ENCODE measurements at places on chromosomes 6 and 20.

DNA sequence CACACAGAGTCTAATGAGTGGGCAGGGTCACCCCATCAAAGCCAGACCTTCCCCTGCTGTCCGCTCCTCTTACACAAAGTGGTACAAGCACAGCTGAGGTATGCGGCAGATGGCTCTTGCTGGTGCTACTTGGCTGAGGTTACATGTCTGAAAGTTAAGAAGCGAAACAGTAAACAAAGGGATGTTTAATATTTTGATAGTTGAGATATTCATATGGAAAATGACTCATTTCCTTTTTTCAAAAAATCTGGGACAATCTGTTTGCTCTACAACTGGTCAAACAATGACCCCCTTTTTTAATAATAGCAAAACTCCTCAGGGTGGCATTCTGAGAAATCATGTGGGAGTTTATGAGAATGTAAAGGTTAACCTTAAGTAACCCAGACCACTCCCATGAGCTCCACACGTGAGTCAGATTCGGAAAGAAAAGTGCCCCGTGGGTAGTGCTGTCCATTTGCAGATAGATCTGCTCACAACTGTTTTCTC, 245.3 kb downstream of the TBXT start:
- no peak for DNase-seq

- DNase-seq = no peak
Measured at GRCh38 chr6:142030115-142030619, 102.6 kb upstream of the GJE1 start.

- no peak for DNase-seq
Measured at GRCh38 chr20:45301824-45302271, 4.8 kb upstream of the RBPJL start.

GRCh38 chr6:34928695-34929094, 39.6 kb downstream of the ANKS1A start:
- no peak for DNase-seq

GRCh38 chr6:37826188-37826587, 6.7 kb downstream of the ZFAND3 start:
- DNase-seq = no peak

DNA sequence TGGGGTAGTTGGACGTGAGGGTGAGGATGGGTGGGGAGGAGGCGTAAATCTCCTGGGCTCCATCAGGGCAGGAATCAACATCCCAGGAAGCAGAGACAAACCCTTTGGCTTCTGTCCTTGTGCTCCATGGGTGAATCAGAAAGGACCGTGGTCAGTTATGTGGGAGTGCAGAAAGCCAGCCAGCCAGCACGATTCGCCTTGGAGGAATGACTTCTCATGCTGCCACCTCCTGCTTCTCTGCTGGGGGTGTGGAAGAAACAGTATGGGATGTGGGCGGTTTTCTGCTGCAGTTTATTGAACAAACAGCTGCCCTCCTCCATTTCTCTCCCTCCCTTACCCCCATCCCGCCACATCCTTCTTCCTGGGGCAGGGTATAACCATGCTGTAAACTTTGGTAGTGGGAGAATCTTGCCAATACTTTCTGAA, 214.5 kb downstream of the SOX4 start:
- DNase-seq = no peak

DNA sequence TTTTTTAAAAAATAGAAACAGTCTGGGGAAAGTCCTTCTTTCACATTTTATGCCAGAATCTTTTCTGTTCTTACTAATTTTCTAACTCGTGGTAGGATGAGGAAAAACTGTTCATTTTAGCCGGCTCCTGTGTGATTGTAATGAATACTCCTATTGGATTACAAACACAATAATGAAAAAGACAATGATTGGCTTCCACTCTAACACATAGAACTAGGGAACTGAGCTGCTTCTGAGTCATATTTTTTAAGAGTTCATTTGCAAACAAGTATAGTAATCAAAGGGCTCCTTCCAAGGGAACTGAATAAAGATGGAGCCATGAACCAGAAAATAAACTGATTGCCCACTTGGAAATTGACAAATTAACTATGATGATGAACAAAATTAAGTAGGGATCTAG, 265.3 kb upstream of the TCF21 start:
- DNase-seq = no peak

GRCh38 chr20:32358883-32359632, 927 bp downstream of the ASXL1 start:
- no peak for DNase-seq

- DNase-seq = no peak
Measured at GRCh38 chr6:135128268-135128914, 52.7 kb upstream of the MYB start.

DNA sequence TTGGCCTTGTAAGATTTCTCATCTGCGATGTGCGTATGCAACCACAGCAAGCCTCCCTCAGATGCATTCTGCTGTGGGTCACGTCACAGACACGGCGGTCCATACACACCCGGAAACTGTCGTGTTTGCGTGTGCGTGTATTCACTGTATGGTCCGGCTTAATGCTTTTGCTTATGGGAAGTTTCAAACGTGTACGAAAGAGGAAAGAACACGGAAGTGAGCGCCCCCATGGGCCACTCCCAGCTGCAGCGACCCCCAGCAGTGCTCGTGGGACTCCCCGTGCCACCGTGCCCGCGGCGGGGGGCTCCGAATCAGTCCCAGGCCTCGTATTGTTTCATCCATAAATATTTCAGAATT, 10.2 kb downstream of the DLL1 start:
- DNase-seq = no peak

GRCh38 chr6:35417979-35418661, 34.0 kb upstream of the FANCE start:
- DNase-seq = no peak

DNA sequence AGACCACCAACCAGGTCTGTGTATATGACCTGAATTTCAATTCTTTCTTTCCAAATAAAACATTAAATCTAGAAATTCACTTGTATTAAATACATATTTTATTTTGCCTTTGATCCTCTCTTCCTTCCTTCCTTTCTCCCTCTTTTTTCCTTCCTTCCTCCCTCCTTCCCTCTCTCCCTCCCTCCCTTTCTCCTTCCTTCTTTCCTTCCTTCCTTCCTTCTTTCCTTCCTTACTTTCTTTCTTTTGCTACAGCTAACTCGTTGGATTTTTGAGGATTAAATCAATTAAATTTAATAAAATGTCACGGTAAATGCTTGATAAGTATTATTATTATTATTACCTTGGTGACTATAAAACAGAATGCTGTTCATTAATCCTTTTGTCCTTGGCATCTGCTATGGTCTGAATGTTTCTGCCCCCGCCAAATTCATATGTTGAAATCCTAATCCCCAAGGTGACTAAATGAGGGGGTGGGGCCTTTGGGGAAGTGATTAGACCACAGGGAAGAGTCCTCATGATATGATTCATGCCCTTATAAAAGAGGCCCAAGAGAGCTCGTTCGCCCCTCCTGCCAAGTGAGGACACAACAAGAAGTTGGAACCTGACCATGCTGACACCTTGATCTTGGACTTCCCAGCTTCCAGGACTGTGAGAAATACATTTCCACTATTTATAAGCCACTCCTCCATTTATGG, 67.6 kb upstream of the BTBD3 start:
- no peak for DNase-seq

GRCh38 chr6:32855467-32856174, 1.6 kb downstream of the PSMB9 start:
- DNase-seq = no peak

GRCh38 chr6:102520966-102521365, 1127.5 kb downstream of the GRIK2 start:
- no peak for DNase-seq

DNA sequence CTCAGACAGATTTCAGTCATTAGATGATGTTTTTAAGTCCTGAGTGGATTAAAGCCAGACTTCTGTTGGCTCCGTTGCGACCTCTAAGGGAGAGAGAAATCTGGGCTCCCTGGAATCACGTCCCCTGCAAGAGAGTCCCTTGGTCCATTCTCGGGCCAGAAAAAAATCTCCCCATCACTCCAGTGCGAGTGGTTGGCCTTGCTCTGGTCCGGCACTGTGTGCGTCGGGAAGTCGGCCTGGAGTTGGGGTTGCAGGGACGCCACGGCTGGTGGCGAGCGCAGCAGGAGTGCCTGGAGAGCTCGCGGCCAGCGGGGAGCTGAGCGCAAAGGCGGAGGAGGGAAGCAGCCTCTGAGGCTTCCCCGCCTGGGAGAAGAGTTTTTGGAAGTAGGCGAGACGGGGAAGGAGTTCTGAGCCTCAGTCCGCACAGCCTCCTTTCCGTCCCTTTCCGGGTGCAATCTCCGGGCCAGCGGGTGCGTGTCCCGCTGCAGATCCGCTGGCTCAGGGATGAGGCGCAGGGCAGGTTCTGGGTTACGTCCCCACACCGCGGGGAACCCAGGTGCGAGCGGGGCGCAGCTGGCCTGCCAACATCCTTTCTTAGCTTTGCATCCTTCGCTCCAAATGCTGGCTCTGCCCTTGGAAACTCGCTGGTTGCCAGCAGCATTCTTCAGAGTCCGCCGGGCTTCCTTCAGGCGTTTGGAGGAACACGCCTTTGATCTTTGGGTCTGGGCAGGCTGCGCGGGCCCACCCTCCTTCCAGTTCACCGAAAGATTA, 6.8 kb downstream of the TCF21 start:
- no peak for DNase-seq

DNA sequence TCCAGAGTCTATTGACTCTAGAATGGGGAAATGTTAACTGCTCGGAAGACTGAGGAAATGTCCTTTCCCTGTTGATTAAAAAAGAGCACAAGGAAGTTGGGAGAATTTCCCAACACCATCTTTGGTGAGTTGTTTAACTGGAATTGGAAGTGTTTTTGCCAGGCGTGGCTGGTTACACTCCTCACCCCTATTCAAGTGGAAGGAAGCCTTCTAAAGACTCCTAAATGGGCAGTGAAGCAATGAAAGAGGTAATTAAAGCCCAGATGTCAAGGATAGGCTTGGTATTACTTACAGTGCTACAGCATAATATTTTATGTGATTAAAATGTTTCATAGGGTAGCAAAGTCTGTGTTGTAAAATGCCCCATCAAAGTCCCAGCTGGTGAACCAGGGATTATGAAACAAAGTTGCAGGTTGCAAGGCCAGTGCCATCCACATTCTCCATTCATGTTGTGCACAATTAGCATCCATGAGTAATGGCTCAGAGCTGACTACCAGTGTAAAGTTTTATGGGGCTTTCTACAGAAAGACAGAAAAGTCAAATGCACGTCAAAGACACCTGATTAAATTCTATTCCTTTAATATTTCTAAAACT, 52.6 kb downstream of the BTBD3 start:
- DNase-seq = no peak

GRCh38 chr6:109453594-109454495, 1.7 kb downstream of the MICAL1 start:
- no peak for DNase-seq

- no peak for DNase-seq
Measured at GRCh38 chr6:118306392-118307238, 241.5 kb upstream of the PLN start.

GRCh38 chr6:121791396-121792315, 356.2 kb downstream of the GJA1 start:
- DNase-seq = no peak

DNA sequence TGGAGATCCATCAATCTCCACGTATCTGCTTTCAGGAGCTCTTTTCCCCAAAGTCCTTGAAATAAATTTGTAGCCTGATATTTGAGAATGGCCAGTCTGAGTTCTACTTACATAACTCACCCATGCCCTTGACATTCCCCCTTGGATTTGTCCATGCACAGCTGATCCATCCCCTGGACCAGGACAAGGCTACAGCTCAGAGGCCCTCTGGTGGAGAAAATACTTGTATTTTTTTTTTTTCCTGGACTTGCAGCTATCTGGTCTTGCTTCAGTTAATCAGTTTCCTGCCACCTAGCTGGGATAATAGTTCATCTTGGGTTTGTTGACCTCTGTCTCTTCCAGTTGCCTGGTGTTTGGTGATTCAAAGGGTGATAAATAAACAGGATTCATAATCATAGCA, 467.6 kb downstream of the DHX35 start:
- DNase-seq = no peak

GRCh38 chr6:55818482-55818881, 56.9 kb downstream of the BMP5 start:
- DNase-seq = no peak

GRCh38 chr6:149405823-149406765, 6.0 kb downstream of the SUMO4 start:
- no peak for DNase-seq

- DNase-seq = no peak
Measured at GRCh38 chr6:83472767-83473166, 39.6 kb upstream of the PRSS35 start.

- no peak for DNase-seq
Measured at GRCh38 chr6:74764486-74764885, 441.4 kb downstream of the COL12A1 start.

DNA sequence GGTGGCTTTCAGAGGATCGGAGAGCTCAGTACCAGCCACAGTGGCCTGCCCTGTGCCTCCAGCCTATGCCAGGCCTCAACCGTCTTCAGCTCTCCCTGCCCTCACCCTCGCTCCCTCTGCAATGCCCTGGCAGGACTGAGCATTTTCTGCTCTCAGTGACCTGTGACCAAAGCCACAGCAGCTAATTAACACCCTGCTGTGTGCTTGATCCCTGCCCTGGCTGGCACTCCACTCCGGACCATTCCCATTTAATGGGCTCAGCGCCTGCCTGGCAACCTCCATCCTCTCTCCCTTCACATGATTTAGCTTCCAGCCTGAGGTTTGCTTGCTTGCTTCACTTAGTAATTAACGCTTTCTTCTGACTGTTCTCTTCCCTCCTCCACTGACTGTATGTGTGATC, 287.5 kb downstream of the LRFN2 start:
- no peak for DNase-seq

GRCh38 chr6:139415365-139415764, 40.9 kb upstream of the CITED2 start:
- no peak for DNase-seq

- no peak for DNase-seq
Measured at GRCh38 chr6:144129469-144129868, 20.8 kb upstream of the STX11 start.

GRCh38 chr6:113095841-113096240, 748.7 kb downstream of the RFPL4B start:
- no peak for DNase-seq

DNA sequence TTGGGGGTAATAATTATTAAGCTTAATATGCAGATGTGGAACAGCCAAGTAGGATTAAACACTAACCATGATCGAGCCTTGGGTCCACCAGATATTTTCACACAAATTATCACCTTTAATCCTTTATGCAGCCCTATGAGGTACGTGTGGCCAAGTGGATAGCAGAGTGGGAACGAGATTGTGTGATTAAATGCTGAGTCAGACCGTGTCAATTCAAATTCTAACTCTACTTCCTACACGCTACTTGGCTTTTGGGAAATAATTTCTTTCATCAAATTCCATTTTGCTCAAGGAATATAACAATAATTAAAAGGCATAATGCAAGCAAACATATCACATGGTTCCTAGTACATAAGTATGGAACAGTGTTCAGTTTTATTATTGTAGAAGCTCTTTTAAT, 329.2 kb downstream of the CBLN4 start:
- no peak for DNase-seq

- no peak for DNase-seq
Measured at GRCh38 chr6:111894272-111894671, 21.0 kb upstream of the FYN start.

GRCh38 chr6:35809809-35810208, 4.7 kb downstream of the LHFPL5 start:
- DNase-seq = no peak

- DNase-seq = no peak
Measured at GRCh38 chr6:20169786-20170185, 42.5 kb downstream of the MBOAT1 start.

GRCh38 chr6:159687341-159687740, 5.7 kb downstream of the SOD2 start:
- no peak for DNase-seq
